ENCODE measurements at places on chromosomes 3 and 15.

DNA sequence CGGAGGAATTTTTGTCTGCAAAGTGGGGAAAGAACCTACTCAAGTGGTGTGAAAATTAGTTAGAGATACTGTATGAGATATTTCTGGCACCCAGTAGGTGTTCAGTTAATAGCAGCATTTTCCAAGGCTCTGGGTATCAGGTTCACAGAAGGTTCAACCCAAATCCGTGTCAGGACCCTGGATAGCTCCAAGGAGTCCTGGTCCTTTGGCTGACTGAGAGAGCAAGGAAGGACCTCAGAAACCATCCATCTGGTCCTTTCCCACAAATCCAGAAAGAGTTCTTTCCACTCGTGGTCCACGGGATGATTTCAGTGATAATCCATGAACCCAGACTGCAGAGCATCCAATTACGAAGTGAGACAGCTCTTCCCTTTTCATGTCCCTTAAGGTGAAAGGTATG is 51.4 kb downstream of the SLC6A11 start:
- DNase-seq, result no peak

DNA sequence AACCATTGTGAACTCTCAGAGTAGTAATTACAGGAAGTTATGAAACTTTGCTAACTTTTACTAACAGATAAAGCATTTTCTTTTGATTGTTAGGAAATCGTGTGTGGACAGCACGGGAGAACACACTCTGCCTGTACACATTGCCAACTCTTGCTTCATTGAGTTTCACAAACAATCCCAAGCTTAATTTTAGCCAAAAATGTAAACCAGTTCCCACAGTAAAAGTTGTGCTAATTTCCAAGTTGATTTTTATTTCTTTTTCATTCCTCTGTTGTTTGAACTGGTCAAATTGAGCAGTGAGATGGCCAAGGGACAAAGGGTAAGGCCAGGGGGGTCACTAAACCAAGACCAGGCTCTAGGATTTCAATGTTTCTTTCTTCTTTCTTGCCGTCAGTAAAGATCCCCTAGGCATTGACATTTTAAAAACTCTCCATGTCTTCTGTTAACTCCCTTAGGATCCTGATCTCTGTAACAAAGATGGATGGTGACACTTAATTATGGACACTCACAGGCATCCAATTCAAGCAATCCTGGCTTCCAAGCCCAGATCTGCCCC is 414.9 kb downstream of the RBMS3 start:
- DNase-seq, result no peak

- DNase-seq, result no peak
Measured at GRCh38 chr15:101012326-101013200, 93.4 kb downstream of the LRRK1 start.

- DNase-seq, result peak; percentile 9
Measured at GRCh38 chr15:45401665-45402161, 23.4 kb upstream of the GATM start.

GRCh38 chr15:40084650-40085049 is 24.0 kb downstream of the BMF start:
- no peak for DNase-seq

- DNase-seq, result no peak
Measured at GRCh38 chr15:39501366-39502081, 79.4 kb upstream of the THBS1 start.

DNA sequence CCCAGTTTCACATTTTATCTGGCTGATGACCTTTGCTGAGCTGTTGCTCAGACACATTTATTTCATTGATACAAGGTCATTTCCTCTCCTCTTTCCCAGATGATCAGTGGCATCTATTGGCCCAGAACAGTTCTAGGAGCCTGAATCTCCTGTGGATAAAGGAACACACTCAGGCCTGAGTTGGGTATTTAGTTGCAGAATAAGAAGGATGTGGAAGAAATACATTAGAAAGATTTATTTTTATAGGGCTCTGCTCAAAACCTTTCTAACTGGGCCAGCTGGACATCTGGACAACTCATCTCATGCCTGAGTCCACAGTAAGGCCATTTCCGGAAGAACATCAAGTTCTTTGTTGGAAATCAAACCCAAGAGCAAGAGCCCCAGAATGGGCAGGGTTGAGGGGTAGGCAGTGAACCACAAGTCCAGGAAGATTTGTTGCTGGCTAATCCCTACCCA is 19.7 kb upstream of the MFGE8 start:
- no peak for DNase-seq

- no peak for DNase-seq
Measured at GRCh38 chr15:50265620-50266019, at the start of gene HDC. HDC (minus strand) TSS chr15:50265726; CDS start chr15:50265623, 103 bp downstream.

DNA sequence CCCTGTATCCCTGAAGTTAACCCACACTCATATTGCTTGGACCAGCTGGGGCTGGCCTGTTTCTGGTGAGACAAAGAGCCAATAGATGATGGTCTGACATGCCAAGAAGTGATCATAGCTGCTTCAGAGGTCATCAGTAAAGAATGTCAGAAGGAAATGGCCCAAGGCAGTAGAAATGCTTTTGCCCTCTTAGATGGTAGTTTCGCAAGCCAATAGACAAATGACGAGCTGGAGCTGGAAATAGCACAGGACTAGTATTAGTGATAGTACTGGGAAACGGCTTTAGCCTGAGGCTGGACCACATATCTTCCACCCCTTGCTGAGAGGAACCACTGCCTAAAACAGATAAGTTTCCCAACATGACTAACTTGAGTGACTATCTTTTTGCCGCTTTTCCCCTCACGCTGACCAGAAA is 176.1 kb upstream of the THBS1 start:
- no peak for DNase-seq

GRCh38 chr3:141913150-141913811 is 36.8 kb downstream of the ATP1B3 start:
- peak; percentile 62 for DNase-seq

DNA sequence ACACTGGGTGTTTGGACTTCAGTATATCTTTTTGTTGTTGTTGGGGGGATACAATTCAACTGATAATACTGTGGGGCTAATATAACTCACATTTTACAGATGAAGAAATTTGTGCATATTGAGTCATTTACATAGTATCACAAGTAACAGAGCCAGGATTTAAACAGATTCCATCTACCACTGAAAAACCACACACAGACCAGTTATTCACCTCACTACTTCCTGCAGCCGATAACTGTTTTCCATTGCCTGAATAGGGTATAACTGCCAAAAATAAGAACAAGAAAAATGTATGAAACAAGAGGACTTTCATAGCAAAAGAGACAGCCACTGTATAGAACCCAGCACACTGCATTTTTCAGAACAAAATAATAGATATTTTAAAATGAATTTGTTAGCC is 215.8 kb upstream of the CNTN6 start:
- no peak for DNase-seq

- peak; percentile 57 for DNase-seq
Measured at GRCh38 chr15:76345880-76346668, 9.5 kb downstream of the ISL2 start.

DNA sequence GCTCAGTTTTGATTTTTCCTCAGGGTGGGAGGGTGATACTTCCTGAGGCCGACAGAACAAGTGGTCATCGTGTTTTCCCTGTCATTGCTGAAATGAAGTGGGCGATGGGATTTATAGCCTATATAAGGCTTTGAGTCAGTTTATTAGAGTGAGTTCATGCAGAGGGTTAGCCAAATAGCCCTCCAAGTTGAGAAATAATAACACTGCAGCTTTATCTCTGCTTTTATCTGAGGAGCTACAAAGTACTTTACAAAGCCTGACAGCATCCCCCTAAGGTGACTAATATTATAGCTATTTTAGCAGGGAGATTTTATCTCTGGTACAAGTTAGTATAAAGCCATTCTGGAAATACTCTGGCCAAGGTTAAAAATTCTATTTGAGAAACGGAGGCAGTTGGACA is 389.6 kb downstream of the MFSD1 start:
- peak; percentile 53 for DNase-seq

DNA sequence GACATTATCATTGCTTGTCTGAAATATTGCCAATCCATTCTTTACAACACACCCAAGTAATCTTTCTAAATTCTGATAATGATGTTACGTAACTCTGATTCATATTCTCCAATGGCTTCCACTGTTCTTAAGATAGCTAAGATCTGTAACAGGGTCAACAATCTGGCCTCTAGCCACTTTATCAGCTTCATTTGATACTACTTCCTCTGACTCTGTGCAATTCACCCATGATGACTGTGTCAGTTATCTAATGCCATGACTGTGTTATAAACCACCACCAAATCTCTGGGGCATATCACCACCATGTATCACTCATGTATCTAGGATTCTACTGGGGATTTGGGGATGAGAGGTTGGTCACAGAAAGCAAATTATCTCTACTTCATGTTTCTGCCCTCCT is 44.0 kb downstream of the CD200 start:
- no peak for DNase-seq

GRCh38 chr3:43559961-43560360 is 61.9 kb downstream of the ANO10 start:
- no peak for DNase-seq

Data from SW480 (cell line).